ENCODE measurements at places on chromosomes 4 and X.

DNA sequence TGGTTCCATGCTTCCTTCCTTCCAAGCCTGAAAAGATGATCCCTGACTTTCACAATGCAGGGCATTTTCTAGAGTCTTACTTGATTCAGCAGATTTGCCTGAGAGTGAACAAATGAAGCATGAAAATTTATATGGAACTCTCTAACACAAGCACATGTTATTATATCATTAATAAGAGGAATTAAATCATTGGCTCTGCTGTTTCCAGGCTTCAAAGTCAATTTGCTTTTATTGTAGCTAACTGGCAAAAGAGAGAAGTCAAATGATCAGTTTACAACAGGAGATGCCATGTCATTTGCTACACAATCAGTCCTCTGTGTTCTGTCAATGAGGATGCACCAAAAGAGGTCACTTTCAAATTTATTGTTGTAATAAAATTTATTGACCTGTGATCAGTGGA lies 101.5 kb upstream of the UGT8 start:
- no peak for DNase-seq

- no peak for DNase-seq
These were observed 2.6 kb downstream of the DHRSX start for GRCh38 chrX:2497961-2498780.

- no peak for DNase-seq
These were observed 17.0 kb downstream of the MRFAP1 start for GRCh38 chr4:6657242-6658208.

DNA sequence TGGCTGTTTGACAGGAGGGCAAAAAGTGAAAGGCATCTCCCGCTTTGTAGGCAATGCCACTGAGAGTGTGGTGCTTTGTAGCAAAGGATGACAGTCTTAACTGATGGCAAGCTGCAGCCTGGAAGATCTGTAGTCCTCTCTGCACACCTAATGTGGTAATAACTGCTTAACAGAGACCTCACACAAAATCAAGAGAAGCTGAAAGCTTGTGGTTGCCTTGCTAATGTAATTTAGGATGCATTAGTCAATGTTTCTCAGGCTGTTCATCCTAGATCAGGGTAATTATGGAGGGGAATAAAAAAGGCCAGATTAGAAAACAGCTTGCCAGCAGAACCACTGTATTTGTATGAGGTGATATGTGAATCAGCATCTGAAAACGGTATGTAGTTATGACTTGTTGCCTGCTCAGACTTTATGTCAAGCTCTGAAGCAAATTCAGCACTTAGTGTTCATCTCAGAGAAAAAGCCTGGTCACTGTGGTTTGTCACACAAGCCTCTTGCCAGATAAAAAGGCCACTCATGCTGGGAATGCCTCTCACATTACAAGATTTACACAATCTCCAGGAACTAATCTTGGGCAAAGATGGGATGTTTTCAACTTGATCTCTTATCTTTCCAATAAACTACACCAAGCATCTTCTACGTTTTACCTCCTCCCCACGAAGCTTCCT lies 130.8 kb downstream of the ENOX2 start:
- DNase-seq, result no peak

- DNase-seq, result no peak
These were observed 6.7 kb downstream of the MSANTD1 start for GRCh38 chr4:3255611-3256186.

- DNase-seq, result no peak
These were observed 33.4 kb downstream of the PHOX2B start for GRCh38 chr4:41715155-41715554.

DNA sequence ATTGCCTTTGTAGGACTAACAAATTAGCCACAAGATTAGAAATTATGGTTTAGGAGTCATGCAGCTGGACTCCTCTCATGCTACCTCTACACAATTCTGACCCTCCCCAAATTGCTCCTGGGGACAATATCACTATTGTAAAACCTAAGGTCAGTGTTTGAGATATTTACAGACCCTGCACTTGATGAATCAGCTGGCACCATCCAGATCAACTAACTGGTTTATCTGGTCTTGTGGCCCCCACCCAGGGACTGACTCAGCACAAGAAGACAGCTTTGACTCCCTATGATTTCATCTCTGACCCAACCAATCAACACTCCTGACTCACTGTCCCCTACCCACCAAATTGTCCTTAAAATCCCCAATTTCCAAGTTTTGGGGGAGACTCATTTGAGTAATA lies 192.4 kb downstream of the STPG2 start:
- no peak for DNase-seq

- no peak for DNase-seq
These were observed 196.9 kb downstream of the ANAPC10 start for GRCh38 chr4:144901141-144901540.

DNA sequence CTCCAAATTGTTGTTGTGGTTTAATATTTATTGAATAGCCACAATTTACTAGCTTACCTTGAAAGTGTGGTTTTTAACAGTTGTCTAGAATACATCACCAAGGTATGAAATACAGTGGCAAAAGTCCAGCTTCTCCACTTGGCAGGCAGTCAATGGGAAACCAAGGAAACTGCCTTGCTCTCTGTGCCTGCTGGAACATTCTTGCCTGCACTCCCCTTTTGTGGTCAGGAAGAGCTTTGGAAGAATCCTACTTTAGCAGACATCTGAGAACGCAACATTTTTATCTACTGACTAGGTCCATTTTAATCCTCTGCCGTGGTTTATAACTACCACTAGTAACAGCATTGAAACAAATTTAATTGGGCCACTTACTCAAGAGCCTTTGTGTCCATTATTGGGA lies 64.5 kb downstream of the TENM3 start:
- DNase-seq, result no peak

DNA sequence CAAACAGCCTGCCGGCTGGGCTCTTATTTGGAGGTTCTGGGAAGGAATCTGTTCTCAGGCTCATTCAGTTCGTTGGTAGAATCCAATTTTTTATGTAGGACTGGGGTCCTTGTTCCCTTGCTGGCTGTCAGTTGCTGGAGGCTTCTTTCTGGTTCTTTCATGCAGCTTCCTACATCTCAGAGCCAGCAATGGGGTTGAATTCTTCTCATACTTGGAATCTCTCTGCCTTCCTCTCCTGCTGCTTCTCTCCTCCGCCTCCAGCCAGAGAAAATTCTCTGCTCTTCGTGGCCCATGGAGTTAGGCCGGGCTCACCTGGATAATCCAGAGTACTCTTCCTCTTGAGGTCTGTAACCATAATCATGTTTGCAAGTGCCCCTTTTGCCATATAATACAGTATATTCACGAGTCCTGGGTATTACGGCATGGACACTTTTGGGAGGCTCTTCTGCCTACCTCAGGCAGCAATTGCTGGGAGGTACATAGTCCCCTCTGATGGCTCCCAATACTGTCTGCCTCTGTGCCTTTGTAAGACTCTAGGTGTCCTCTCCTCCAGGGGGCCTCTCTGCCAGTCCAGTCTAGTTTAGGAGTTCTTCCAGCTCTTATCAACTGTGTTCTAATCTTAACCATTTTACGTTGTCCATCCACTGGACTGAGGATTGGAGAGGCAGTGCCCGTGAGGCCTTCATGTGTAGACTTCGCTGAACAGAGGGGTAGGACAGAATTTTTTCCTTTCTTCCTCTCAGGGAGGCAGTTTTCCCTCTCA lies 2.2 kb downstream of the TRMT44 start:
- DNase-seq, result no peak

DNA sequence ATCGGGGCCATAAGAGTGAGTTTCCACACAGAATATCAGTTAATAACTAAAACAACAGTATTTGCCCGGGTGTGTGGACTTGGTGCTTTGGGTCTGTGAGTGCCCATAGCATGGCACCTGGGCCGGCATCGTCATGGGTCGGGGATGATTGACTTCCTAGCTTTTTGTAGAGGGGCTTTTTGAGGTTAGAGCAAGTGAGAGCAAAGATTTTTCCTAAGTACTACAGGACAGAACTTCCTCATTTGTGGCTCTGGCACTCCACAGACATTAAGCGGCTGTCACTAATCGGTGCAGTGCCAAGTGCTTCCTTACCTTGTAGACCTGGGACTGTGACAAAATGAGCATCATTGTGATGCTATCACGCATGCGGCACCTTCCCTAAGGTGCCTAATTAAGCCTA lies 81.0 kb downstream of the SHROOM2 start:
- no peak for DNase-seq

DNA sequence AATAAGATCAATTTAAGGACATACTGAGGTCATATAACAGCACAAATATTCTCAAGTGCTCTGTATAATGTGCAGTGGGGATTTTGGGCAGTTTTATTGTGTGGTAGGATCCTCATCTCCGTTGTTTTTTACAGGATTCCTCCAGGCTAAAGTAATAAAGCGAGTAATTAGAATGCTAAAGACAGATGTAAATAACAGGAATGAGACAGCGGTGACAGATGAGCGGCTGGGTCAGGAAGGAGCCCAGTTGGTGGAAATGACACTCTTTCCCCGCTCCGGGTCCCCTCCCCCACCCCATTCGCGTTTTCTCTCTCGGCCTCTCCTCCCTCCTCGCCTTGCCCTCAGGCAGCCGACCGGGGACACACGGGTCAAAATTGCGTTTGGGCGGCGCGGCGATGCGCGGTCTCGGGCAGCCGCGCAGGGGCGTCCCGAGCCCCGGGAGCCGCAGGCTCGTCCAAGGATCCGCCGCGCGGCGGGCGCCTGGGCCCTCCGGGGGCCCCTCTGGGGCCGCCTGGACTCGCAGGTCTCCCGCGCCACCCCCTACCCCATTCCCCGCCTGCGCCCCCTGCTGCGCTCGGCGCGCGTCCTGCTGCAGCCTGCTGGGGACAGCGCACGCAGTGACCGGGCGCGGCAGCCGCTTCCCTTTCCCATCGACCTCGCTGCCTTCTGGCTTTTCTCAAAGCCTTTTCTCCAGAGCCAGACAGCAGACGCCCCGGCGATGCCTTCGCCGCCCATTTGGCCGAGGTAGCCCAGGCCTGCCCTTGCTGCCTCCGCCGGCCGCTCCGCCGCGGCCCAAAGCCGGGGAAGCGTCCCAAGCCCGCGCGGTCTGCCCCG lies 16.2 kb downstream of the POU4F2 start:
- no peak for DNase-seq

GRCh38 chr4:56026596-56026995 lies 77.9 kb downstream of the CEP135 start:
- DNase-seq, result no peak

DNA sequence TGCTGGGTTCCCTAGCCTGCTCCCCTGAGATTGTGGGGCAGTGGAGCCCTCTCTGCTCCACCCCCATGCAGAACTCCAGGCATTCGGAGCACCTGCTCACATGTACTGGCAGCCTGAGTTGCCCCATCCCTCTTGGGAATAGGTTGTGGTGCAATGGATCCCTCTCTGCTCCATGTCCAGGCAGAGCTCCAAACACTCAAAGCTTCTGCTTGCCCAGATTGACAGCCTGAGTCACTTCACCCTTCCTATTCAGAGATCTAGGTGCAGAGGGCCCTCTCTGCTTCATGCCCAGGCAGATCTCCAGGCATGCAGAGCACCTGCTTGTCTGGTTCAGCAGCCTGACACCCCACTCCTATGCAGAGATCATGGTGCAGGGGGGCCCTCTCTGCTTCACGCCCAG lies 18.6 kb upstream of the TEX13B start:
- DNase-seq, result no peak

- no peak for DNase-seq
These were observed 165.3 kb upstream of the PPP1R2C start for GRCh38 chrX:42943051-42943974.

GRCh38 chr4:116126794-116127193 lies 958.6 kb downstream of the TRAM1L1 start:
- DNase-seq, result no peak

DNA sequence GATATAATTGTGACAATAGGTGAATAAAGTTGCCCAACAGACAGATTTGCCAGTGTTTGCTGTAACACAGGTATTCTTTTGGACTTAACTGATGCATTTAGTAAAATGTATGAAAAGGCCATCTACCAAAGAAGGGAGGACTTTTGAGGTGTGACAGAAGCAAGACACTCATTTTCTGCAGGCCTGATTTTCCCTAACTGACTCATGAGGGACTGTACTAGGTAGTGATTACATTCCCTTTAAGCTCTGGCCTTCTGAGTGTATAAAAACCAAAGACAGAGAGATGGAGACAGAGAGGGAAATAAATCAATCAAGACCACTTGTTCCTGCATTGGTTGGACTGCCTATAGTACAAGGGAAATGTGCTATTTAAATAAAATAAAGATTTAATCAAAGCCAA lies 150.8 kb upstream of the GALNT7 start:
- no peak for DNase-seq

DNA sequence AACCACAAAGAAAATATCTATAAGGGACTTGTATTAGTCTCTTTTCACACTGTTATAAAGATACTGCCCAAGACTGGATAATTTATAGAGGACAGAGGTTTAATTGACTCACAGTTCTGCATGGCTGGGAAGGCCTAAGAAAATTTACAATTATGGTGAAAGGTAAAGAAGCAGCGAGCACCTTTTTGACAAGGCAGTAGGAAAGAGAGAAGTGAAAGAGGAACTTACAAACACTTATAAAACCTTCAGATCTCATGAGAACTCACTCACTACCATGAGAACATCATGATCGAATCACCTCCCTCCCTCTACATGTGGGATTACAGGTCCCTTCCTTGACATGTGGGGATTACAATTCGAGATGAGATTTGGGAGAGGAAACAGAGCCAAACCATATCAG lies 856.0 kb downstream of the TRAM1L1 start:
- no peak for DNase-seq

- no peak for DNase-seq
These were observed 326.4 kb downstream of the DCHS2 start for GRCh38 chr4:154164931-154165839.

DNA sequence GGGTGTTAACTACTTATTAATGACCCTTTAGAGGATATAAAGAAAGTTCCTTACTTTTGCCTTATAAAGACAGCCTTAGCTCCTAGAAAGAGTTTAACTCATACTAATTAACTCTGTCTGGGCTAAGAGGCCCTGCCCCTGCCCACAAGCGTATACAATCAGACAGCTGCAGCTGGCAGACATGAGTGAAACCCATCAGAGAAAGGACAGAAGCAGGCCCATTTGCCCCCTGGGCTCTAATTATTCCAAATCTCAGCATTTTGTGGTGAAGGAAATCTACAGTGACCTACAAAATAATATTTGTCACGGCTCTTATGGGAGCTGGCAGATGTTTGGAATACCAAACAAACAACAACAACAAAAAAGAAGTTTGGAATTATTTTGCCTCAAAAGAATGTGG lies 71.8 kb downstream of the CHRDL1 start:
- DNase-seq, result no peak

GRCh38 chr4:85125688-85126087 lies 159.2 kb upstream of the WDFY3 start:
- DNase-seq, result no peak

DNA sequence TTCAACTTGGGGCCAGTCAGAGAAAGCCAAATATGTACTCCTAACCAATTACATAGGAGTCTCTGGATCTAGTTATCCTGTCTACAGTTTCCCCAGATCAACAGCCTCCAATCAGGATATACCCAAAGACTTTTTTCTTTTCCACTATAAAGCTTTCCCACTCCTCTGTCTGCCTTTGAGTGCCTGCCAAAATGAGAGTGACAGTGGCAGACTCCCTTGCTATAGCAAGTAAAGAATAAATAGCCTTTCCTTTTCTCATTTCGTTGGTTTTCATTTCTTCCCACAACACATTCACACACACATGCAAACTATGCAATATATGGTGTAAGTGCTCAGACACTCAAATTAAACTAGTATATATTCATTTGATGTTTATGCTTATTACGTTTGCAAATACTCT lies 302.4 kb upstream of the TACR3 start:
- no peak for DNase-seq
